ENCODE measurements at places on chromosomes 1 and 21. TPM values are rescaled to one million over a fixed set of nuclear protein-coding genes. Genes with fewer than 3 reads are reported as not detected.

GRCh38 chr1:40059960-40060750 lies 19.6 kb downstream of the CAP1 start:
- H3K27ac ChIP-seq, result peak overlapping the region; percentile 90
- peaks cover 8% of the 10 kb centered on the region for H3K36me3 ChIP-seq
- peak overlapping the region; percentile 77 for H3K4me3 ChIP-seq

Gene RPRD2
- total RNA-seq, result 36.2 TPM

Gene LCE3E
- not detected for total RNA-seq

DNA sequence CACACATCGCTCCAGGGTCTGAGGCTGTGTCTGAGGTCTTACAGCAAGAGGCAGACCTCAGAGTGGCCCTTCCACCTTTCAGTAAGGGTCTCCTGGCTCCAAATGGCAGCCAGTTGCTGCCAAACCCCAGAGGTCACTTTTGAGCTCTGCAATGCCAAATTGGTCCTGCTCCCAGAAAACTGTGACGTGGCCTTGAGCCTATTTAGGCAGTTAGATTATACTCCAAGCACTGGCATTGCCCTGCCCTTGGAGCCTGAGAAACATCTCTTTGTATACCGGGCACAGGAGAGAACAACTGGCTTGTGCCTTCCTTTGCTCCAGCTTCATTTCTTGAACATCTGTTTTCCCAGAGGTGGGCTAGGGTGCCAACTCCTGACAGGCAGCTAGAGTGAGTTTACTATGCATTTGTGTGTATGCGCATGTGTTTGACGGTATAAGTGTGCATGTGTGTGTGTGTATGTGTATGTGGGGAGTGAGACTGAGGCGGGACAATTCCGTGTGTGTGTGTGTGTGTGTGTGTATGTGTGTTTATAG lies 134.5 kb downstream of the IER5 start:
- peaks cover 29% of the 10 kb centered on the region for H3K27me3 ChIP-seq
- H3K4me3 ChIP-seq, result no peak overlapping the region
- H3K27ac ChIP-seq, result no peak overlapping the region
- no peaks in the 10 kb centered on the region for H3K4me1 ChIP-seq
- peaks cover 2% of the 10 kb centered on the region for H3K36me3 ChIP-seq

GRCh38 chr1:15714406-15715136 lies 21.5 kb upstream of the SLC25A34 start:
- no peak overlapping the region for H3K27ac ChIP-seq
- H3K4me3 ChIP-seq, result no peak overlapping the region
- no peaks in the 10 kb centered on the region for H3K27me3 ChIP-seq
- H3K4me1 ChIP-seq, result peaks cover 5% of the 10 kb centered on the region
- H3K36me3 ChIP-seq, result peaks cover under 1% of the 10 kb centered on the region

DNA sequence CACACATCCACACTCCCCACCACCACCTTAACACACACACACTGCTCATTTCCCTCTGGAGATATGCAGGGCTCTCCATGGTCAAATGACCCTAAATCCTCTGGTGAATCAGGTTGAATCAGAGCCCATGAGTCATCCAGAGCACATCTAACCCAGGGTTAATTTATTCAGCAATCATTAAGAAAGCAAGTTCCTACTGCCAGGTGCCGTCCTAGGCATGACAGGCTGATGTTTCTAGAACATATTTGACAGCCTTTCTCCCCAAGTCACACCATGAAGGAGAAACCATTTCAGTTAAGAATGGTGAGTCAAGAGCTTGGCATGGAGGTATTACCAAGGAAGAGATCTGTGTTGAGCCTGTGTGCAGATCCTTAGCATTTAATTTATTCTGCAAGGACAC lies 194.3 kb upstream of the CAMK1G start:
- no peaks in the 10 kb centered on the region for H3K4me1 ChIP-seq
- peaks cover 23% of the 10 kb centered on the region for H3K27me3 ChIP-seq
- DNase-seq, result no peak
- peaks cover 2% of the 10 kb centered on the region for H3K36me3 ChIP-seq

Gene MATN1
- total RNA-seq, result 3.7 TPM

- H3K36me3 ChIP-seq, result peaks cover 4% of the 10 kb centered on the region
- H3K27ac ChIP-seq, result peak overlapping the region; percentile 87
- H3K27me3 ChIP-seq, result no peaks in the 10 kb centered on the region
- no peak for DNase-seq
- H3K4me3 ChIP-seq, result no peak overlapping the region
Observed at GRCh38 chr1:66354311-66355201, 179.4 kb upstream of the SGIP1 start.

- H3K36me3 ChIP-seq, result peaks cover 2% of the 10 kb centered on the region
- DNase-seq, result peak; percentile 15
- peak overlapping the region; percentile 87 for H3K4me3 ChIP-seq
- H3K27me3 ChIP-seq, result peaks cover 6% of the 10 kb centered on the region
- H3K4me1 ChIP-seq, result peaks cover 27% of the 10 kb centered on the region
- H3K27ac ChIP-seq, result peak overlapping the region; percentile 96
Observed at GRCh38 chr1:58785442-58786058, 1.7 kb upstream of the JUN start.

DNA sequence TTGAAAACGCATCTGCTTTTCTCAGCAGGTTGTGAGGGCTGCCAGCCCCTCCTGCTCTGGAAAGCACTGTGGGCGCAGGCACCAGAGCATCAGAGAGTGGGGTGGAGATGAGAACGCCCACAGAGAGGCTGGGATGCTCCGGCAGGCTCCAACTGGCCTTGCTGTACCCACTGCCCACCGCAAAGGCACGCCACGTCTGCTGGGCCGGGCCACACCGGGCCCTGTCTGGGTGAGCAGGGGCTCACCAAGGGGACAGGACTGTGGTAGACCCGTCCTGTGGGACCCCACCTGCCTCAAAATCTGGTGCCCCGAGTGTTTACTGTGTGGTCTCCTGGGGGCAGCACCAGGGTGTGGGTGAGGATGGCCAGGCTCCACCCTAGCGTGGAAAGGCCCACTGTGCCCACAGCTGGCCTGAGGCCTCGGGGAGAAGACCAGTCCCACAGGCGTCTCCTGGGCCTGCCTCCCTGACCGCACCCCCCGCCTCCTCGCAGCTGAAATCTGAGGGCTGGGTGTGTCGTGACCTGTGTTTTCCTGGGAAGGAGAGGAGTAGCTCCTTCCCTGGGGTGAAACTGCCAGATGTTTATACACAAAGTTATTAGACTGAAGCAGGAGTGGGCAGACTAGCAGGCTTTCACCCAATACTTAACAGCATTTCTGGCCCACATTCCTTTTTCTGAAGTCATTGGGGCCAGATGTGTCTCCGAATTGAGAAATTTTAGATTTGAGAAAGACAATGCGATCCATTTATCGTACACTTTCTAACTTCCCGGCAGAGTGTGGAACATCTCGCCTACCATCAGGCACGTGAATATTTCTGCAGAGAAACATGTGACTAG lies 53.8 kb downstream of the STUM start:
- no peak overlapping the region for H3K27ac ChIP-seq
- H3K36me3 ChIP-seq, result peaks cover 3% of the 10 kb centered on the region
- peaks cover 2% of the 10 kb centered on the region for H3K4me1 ChIP-seq
- H3K4me3 ChIP-seq, result no peak overlapping the region

- H3K36me3 ChIP-seq, result peaks cover 2% of the 10 kb centered on the region
- H3K4me1 ChIP-seq, result peaks cover 12% of the 10 kb centered on the region
- no peak overlapping the region for H3K27ac ChIP-seq
Observed at GRCh38 chr1:109894823-109895719, 15.6 kb upstream of the CSF1 start.

- H3K27me3 ChIP-seq, result no peaks in the 10 kb centered on the region
- H3K36me3 ChIP-seq, result peaks cover under 1% of the 10 kb centered on the region
- no peak overlapping the region for H3K4me3 ChIP-seq
- H3K27ac ChIP-seq, result peak overlapping the region; percentile 86
Observed at GRCh38 chr1:150476754-150477153, 10.5 kb upstream of the TARS2 start.

GRCh38 chr1:241228339-241228738 lies 128.7 kb downstream of the RGS7 start:
- no peaks in the 10 kb centered on the region for H3K27me3 ChIP-seq
- H3K36me3 ChIP-seq, result no peaks in the 10 kb centered on the region
- H3K4me1 ChIP-seq, result no peaks in the 10 kb centered on the region
- DNase-seq, result no peak
- no peak overlapping the region for H3K4me3 ChIP-seq
- H3K27ac ChIP-seq, result no peak overlapping the region

- H3K4me1 ChIP-seq, result peaks cover 3% of the 10 kb centered on the region
- H3K4me3 ChIP-seq, result no peak overlapping the region
- peaks cover 4% of the 10 kb centered on the region for H3K36me3 ChIP-seq
- H3K27me3 ChIP-seq, result no peaks in the 10 kb centered on the region
- peak overlapping the region; percentile 51 for H3K27ac ChIP-seq
- DNase-seq, result no peak
Observed at GRCh38 chr1:38021969-38022368, 9.4 kb downstream of the UTP11 start.

DNA sequence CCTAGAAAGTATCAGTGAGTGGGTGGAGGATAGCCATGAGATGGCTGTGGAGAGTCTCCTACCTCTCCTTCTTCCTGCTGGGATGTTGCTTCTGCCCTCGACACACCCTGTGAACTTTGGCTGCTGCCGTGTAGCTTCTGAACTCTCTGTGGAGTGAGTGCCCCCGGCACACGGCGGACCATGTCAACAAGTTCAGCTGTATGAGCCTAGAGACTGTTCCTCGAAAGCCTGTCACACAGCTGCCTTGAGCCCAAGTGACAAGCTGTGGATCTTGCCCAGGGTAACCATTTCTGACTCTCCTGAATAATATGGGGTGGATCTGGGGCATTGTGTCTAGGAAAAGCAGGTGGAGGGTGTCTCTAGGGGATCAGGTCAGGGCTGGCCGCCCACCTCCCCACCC lies 143.2 kb downstream of the NOS1AP start:
- H3K27ac ChIP-seq, result no peak overlapping the region
- peaks cover 2% of the 10 kb centered on the region for H3K4me1 ChIP-seq
- H3K27me3 ChIP-seq, result peaks cover 73% of the 10 kb centered on the region
- no peaks in the 10 kb centered on the region for H3K36me3 ChIP-seq

GRCh38 chr1:115217150-115218033 lies 120.7 kb downstream of the NGF start:
- H3K4me3 ChIP-seq, result no peak overlapping the region
- no peak for DNase-seq
- no peaks in the 10 kb centered on the region for H3K36me3 ChIP-seq
- no peak overlapping the region for H3K27ac ChIP-seq
- peaks cover 41% of the 10 kb centered on the region for H3K27me3 ChIP-seq
- no peaks in the 10 kb centered on the region for H3K4me1 ChIP-seq

GRCh38 chr1:61591351-61591750 lies 133.6 kb downstream of the TM2D1 start:
- H3K36me3 ChIP-seq, result peaks cover 8% of the 10 kb centered on the region
- peaks cover 8% of the 10 kb centered on the region for H3K4me1 ChIP-seq
- no peak overlapping the region for H3K4me3 ChIP-seq
- H3K27me3 ChIP-seq, result peaks cover 38% of the 10 kb centered on the region
- no peak for DNase-seq
- no peak overlapping the region for H3K27ac ChIP-seq

DNA sequence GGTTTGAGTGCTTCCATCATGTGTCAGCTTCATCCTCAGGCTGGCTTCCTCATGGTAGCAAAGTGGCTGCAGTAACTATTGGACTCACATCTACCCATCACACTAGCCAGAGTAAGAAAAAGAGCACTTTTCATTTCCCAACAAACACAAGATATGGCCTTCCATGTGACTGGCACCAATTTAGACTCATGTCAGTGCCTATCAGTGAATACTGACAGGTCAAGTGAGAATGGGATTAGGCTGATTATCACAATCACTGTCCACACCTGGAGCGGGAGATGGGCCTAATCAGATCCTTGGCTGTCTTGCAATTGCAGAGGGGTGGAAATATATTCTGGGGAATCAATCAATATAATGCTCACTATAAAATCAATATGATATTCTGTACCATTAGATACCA lies 2.9 kb upstream of the RABGAP1L start:
- no peaks in the 10 kb centered on the region for H3K36me3 ChIP-seq
- no peaks in the 10 kb centered on the region for H3K27me3 ChIP-seq
- DNase-seq, result no peak
- H3K4me3 ChIP-seq, result no peak overlapping the region
- peaks cover 26% of the 10 kb centered on the region for H3K4me1 ChIP-seq

- no peak overlapping the region for H3K27ac ChIP-seq
- DNase-seq, result no peak
- no peaks in the 10 kb centered on the region for H3K27me3 ChIP-seq
- H3K4me1 ChIP-seq, result no peaks in the 10 kb centered on the region
- H3K4me3 ChIP-seq, result no peak overlapping the region
- no peaks in the 10 kb centered on the region for H3K36me3 ChIP-seq
Observed at GRCh38 chr1:216458812-216459211, 35.6 kb upstream of the USH2A start.

- H3K4me1 ChIP-seq, result peaks cover 9% of the 10 kb centered on the region
- no peak overlapping the region for H3K27ac ChIP-seq
- DNase-seq, result no peak
- no peaks in the 10 kb centered on the region for H3K27me3 ChIP-seq
- no peak overlapping the region for H3K4me3 ChIP-seq
Observed at GRCh38 chr1:25590096-25590824, 26.3 kb upstream of the MAN1C1 start.

DNA sequence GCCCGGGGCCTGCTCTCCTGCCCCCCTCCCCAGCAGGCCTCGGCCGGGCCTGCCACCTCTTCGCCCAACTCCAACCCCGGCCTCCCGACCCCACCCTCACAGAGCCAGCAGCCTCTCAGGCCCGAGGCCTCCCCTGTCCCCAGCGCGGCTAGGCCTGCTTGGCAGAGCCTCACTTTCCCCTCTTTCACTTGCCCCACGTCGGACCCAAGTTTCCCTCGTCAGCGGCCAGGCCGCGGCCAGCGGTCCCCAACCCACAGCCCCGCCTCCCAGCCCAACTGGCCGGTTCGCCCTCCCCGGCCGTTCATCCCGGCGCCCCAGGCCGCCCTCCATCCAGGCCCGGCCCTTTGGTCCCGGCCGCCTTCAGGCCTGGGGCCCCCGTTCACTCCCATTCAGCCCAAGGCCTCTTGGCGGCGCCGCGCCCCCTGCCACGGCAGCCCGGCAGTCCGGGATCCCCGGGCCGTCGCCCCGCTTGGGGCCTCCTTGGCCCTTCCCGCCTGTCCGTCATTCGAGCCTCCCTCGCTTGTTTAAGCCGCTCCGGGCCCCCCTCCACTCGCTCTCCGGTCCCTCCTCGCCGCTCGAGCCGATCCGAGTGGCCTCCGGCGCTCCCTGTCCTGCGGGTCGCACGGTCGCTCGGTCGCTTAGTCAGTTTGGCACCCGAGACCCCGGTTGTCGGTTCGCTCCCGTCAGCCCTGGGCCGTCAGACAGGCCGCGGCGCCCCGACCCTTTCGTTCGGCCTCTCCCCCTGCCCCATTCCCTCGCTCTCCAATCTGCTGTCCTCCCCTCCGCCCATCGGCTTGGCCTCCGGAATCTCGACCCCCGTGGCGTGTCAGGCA lies 1.4 kb downstream of the LRRC41 start:
- peak; percentile 36 for DNase-seq
- H3K4me1 ChIP-seq, result peaks cover 32% of the 10 kb centered on the region
- H3K27ac ChIP-seq, result peak overlapping the region; percentile 96
- peaks cover 7% of the 10 kb centered on the region for H3K36me3 ChIP-seq

Gene POLR3GL
- 22.2 TPM for total RNA-seq

DNA sequence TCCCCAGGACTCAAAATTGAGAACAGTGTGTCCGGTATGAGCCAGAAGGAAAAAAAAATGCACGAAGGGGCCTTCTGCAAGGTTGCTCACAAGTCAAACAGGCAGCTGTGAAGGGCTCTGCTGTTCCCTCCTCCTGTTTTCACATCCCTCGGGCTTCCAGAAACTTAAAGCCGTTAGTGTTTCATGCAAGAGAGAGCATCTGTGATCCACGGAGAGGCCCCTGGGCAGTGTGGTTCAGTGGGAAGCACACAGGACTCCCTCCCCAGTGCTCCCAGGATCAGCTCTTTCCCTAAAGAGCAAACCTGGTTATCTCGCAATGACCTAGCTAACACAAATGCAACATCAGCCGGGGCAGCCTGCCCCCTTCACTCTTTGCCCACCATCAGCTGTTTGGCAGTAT lies 2.9 kb upstream of the MATN1 start:
- H3K4me3 ChIP-seq, result no peak overlapping the region
- no peaks in the 10 kb centered on the region for H3K27me3 ChIP-seq
- H3K4me1 ChIP-seq, result peaks cover 26% of the 10 kb centered on the region
- no peak overlapping the region for H3K27ac ChIP-seq

Gene CD1E
- total RNA-seq, result 0.42 TPM
